NCI-H526 treated with DMSO at 0.1 percent for 48 hours (cell line): ENCODE measurements at places on chromosomes 3 and 15.

- DNase-seq: no peak
Observed at GRCh38 chr15:76626611-76627010, 278.5 kb downstream of the SCAPER start.

- DNase-seq: no peak
Observed at GRCh38 chr3:58861551-58861950, 188.3 kb downstream of the CFAP20DC start.

GRCh38 chr3:114694251-114694650 is 400.4 kb downstream of the TIGIT start:
- DNase-seq: no peak

DNA sequence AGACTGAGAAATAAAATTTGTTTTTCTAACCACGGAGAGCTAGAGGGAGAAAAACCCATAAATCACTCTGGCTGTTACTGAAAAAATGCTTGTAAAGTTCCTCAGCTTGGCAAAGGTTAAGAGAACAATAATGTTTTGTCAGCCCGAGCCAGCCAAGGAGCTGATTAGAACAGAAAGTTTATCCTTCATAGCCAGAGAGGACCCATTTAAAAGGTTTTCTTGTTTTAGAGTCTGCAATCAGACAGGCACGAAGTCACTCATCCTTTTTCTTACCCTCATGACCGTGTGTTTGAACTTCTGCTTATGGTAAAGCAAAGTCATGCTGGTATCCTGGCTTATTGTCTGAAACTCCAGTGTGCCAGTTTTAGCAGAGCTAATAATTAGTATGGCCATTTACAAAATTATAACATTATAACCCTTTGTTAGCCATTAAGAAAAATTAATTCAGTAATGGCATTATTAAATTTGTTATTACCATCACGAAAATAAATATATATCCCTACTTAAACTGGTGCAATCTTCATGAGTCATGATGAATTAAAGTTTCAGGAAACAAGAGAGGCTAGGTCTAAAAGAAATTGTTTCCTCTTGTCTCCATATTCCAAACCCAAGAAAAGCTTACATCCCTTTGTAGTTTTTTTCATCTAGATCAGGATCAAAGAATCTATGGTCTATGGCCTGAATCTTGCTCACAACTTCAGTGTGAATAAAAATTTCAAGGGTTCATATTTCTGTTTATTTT is 13.5 kb upstream of the STXBP5L start:
- peak; percentile 71 for DNase-seq

DNA sequence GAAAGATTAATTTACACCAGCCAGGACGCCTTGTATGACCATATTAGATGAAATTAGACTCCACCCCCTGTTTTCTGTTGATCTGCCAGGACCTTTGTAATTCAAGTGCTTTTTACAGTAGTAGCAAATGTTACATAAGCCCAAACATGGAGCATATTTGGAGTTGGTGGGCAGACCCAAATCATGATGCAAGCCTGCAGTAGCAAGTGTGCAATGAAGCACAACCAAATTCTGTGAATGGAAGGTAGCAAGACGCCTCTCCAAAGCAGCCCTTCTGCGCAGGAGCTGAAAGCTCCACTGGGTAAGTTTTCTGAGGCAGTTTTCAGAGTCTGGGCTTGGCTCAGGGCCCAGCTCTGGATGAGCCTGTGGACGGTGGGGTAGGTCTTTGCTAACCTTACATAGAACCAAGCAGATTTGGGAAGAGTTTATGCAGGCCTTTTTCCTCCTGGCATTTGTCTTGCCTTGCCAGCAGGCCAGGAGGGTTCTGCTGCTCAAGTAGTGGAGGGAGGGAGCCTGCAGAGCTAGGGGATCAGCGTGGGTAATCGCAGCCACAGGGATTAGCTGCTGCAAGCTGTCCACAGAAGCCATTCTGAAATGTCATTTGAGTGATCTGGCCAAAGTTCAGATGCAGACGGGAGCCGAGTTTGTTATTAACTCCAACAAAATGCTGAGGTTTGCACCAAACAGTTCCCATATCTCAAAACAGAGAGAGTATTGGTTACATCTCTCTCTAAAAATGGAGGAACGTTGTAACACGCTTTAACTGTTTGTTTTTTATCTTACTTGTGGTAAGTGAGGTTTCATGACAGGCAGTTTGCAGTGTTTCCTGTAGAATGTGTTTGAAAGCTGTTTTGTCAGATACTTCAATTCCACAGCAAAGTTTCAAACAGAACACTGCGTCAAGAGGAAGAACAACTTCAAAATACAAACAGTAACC is 55.4 kb downstream of the PSMD6 start:
- DNase-seq: no peak

GRCh38 chr15:26773067-26773877 is 406 bp upstream of the GABRB3 start:
- DNase-seq: peak; percentile 17

- DNase-seq: no peak
Observed at GRCh38 chr3:4926892-4927291, 52.3 kb upstream of the BHLHE40 start.

DNA sequence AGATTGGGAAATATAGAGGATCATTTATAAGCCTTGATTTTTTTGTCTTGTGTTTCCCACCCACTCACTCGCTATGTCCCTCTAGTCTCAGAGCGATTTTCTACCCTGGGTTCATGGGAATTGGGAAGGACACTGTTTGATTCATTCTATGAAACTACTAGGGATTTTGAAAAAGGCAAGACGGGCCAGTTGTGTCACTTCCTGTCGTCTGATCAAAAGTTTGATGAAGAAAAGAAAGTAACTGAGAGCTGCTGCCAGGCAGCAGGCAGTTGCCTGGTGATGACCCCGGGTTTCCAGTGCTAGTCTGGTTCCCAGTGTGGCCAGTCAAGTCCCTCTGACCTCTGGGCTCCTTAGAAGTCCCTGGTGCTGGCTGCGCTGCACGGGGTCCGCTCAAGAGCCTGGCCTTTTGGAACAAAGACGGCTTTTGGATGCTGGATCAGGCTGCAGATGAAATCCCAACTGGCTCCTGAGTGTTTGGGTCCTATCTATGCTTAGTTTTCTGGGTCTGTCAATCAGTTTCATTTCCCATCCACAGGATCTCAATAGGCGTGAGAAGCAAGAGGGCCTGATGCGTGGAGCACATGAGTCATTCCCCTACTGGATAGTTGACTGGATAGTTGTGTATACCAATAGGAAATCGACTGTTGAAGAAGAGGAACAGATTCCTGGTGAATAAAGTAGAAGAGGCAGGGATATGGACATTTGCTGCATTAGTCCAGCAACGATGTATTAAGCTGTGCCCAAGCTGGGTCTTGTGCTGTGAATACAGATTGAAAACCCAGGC is 89.7 kb downstream of the EEFSEC start:
- no peak for DNase-seq

- no peak for DNase-seq
Observed at GRCh38 chr3:86744051-86744450, 246.9 kb downstream of the VGLL3 start.

DNA sequence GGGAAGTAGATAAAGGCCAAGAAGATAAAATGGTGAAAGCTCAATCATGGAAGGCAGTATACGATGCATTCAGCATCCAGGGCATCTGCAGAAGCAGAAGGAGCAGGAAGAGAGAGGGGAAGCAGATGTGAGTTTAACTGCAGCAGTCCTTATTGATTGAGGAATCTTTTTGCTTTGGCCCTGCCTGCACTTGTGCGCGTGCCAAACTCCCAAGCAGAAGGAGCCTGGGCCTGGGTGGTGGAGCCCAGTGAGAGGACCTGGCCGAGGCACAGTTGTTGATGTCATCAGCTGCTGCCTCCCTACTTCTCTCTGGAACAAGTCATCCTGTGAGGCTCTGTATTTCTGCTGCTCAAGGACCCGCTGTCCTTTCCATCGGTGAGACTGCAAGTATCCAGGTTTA is 65.5 kb upstream of the ROPN1 start:
- DNase-seq: no peak

- DNase-seq: no peak
Observed at GRCh38 chr3:113105966-113106660, 105.2 kb upstream of the BOC start.

GRCh38 chr3:143070977-143071551 is 48.5 kb upstream of the CHST2 start:
- no peak for DNase-seq

DNA sequence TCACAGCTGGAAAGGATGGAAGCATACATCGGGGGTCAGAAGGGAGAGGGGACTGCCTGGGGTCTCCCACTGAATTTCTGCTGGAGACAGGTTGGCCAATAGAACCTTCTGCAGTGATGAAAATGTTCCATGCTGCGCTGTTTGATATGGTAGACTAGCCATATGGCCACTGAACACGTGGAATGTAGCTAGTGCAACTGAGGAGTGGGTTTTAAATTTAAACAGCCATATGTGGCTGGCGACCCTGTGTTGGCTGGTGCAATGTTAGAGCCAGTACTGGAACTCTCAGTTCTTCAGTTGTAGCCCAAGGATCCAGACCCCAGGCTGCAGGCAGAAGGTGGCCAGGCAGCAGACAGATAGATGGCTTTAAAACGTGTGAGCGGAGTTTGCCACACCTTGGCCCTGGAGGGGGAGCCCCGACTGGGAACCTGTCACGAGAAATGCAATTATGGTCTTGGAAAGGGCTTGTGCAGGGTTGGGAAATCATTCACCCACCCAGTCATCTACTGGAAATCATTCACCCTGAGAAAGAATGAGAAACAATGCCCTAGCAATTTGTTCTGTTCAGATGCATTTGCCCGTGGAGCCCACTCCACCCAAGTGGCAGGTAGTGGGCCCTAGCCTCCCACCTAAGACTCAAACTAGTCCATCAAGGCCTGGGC is 127.6 kb downstream of the FBLN2 start:
- DNase-seq: no peak

- no peak for DNase-seq
Observed at GRCh38 chr15:80228959-80229610, 22.9 kb downstream of the CTXND1 start.

GRCh38 chr15:58537033-58537432 is 105.2 kb downstream of the LIPC start:
- no peak for DNase-seq

DNA sequence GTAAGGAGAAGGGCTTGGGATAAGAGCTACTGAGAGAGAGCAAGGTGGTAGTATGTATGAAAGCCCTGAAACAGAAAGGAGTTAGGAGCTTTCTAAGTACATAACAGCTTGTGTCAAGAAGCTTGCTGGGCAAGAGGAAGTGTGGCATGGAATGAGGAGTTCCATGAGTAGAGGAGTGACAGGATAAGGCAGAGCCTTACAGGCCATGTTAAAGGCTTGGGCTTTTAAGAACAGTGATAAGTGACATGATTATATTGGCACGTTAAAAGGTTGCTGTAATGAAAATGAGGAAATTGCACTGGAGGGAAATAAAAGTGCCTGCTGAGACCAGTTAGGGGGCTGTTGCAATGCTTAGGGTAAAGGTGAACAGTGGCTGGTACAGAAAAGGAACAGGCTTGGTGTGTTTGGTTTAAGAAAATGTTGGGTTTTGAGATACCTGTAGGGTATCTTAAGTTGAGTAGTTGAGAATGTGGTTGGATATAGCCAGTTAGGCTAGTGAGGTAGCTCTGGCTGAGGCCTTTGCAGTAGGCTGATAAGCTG is 49.0 kb downstream of the MEF2A start:
- DNase-seq: no peak

DNA sequence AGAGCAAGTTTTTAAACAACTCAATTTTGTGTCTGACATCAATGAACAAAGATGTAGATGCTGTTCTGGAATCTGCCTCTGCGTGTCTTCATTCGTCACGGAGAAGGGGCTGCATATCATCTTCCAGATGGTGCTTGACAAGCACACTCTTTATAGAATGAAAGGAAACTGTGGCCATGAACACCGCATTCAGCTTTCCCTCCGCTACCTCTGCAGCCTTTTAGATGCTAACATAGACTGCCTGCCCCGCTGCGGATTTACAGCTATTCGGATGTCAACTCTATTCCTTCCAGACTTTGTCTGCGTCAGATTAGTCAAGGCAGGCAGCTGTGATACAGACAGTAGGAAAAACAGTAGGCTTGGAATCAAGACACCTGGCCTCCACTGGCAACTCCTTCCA is 232.9 kb downstream of the TJP1 start:
- DNase-seq: no peak

- no peak for DNase-seq
Observed at GRCh38 chr3:62785384-62785783, 89.8 kb downstream of the CADPS start.

GRCh38 chr3:50371133-50371685 is 11.9 kb upstream of the TMEM115 start:
- DNase-seq: no peak

DNA sequence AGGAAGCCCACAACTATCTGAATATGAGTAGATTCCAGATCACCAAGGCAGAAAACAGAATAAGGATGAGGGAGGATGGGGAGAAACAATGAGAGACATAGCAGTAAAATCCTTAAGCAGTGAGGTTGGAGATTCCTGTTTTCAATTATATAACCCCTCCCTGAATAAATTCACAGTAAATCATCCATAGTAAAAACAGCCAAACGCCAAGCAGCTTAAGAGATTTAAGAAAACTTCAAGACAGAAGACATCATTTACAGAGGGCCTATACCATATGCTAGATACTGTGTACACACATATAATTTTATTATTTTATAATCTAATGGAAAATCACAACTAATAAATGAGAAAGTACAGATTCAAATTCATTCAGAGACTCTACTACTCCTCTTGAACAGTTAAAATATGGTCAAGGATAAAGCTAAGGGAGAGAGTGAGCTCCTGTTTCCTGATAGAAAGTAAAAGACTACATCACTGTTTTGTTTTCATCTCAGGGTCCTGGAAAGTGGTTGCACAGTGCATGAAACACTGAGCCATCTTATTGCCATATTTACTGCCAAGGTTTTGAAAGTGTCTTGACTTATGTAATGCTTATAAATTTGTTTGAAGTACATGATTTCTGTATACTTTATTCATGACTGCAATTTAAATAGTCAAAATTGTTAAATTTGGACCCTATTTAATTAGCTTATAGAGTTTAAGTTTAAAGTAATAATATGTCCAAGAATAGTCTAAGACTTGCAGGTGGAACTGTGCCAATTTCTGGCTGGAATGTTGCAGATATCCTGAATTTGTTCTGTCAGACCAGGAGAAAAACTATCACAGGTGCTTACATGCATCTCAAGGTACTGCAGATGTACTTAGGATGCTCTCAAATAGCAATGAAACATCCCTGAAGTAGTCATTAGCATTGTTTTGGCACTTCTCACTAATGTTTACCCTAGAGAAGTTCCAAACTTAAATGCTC is 141.4 kb downstream of the TBL1XR1 start:
- DNase-seq: no peak

- DNase-seq: no peak
Observed at GRCh38 chr3:15339001-15339400, 6.6 kb upstream of the SH3BP5 start.

DNA sequence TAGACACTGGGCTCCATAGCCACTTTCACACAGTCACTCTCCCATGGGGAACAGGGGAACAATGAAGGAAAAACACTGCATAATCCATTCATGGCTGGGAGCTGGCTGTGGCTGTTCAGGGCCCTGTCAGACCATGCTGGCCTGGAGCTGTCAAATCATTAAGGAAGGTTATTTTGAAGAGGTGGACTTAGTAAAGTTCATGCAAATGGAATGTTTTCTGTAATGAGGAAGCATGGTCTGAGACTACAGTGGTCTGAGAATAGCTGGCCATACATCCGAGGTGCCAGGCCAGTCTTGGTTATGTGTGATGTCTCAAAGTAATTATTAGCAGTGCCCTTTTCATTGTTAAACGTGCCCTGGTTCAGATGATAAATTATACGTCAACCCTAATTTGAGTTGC is 117.1 kb upstream of the MRPS22 start:
- no peak for DNase-seq
